ENCODE measurements at places on chromosomes 16 and 17.

- no peak for DNase-seq
Measured at GRCh38 chr16:12315330-12316136, 339.0 kb downstream of the SNX29 start.

DNA sequence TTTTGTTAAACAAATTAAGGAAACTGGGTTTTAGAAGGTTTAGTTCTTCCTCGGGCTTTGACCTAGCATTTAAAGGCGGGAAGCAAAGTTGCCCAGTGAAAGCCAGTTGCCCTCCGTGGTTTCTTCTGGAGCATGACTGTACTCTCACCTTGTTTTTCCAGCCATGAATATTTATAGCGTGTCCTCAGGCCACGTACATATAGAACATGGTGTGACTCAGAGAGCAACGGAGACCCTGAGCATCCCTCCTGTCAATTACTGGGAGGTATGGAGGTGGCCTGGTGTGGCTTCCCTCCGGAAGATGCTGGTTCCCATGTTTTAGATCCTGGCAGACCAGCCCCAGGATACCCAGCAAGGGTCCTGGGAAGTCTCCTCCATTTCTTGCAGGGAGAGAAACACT lies 48.4 kb downstream of the AKAP1 start:
- no peak for DNase-seq

DNA sequence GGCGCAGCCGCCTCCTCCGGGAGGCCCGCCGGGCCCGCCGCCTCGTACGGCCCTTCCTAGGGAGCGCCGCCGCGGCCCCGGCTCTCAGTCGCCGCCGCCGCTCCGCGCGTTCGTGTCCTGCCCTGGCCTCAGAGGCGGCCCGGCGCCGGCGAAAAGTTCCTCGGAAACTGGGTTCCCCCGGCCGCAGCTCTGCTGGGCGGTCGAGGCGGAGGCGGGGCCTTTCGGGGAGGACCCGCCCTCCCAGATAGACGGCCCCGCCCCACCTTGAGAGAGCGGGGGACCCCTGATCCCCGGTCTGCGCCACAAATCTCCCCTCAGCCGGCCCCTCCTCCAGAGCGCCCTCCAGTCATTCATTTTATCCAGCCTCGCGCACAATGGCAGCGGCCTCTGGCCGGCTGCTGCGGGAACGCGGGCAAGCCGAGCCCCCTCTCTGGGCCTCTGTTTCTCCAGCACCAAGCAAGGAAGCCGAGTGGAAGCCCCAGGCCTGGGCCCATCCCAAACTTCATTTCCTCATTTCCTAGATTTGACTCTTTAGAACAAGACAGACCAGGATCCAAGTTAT lies at the start of gene SREBF1:
Gene SREBF1 (minus strand): TSS at position 169 of the 562 bp plus-strand sequence. CDS start 169 bp downstream, outside the sequence.
- DNase-seq = peak; percentile 83

- peak; percentile 96 for DNase-seq
Measured at GRCh38 chr17:74957935-74958740, 14.4 kb downstream of the HID1 start.

- DNase-seq = no peak
Measured at GRCh38 chr17:3747805-3748204, 24.1 kb downstream of the HASPIN start.

DNA sequence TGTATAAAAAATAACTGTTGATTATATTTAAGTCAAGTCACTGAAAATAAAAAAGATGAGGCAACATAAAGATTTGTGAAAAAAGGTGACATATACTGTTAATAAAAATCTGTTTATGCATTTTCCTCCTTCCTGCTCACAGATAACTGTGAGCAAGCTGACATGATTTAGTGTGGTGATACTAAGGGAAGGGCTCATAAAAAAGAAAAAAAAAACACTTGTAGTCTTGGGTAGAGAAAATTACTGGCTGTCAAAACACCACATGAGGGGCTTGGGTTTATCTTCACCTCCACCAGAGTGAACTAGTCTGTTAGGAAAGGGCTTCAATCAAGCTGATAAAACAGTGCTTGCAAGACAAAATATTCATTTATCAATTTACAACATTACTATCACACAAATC lies 247.6 kb downstream of the CNTNAP4 start:
- DNase-seq = no peak

- no peak for DNase-seq
Measured at GRCh38 chr16:49742428-49743202, 113.3 kb downstream of the ZNF423 start.

- DNase-seq = peak; percentile 68
Measured at GRCh38 chr16:86517652-86518258, 7.4 kb downstream of the FOXF1 start.

- DNase-seq = no peak
Measured at GRCh38 chr16:48223490-48223889, 20.6 kb upstream of the LONP2 start.

GRCh38 chr17:53907435-53907834 lies 84.7 kb downstream of the KIF2B start:
- no peak for DNase-seq

- DNase-seq = no peak
Measured at GRCh38 chr16:84055801-84056634, 13.4 kb upstream of the SLC38A8 start.

DNA sequence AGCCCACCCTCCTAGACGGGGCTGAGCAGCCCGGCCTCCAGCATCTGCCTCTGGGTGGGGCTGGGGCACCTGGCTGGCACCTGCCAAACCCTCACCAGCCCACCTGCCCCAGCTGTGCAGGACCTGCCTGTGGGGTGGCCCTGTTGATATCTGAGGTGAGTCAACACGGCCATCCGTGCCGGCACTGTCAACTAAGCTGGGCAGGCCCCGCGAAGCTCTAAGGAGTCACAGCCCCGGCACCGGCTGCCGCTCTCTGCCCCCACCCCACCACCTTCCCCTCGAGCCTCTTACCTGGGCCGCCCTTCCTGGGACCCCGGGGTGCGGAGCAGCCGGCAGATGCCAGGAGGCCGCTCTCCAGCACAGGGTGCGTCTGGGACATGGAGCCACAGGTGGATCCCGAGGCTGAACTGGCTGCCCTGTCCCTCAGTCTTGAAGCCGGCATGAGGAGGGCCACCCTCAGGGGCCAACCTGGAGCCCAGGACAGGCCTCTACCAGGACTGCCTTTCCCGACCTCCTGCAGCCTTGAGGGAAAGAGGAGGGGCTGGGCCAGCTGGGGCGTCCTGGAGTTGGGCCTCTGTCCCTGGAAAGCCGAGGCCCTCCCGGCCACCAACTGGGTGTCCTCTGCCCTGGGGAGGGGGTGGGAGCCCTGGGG lies 515 bp downstream of the CBFA2T3 start:
- no peak for DNase-seq

GRCh38 chr17:68709461-68709860 lies 108.3 kb upstream of the FAM20A start:
- DNase-seq = no peak

DNA sequence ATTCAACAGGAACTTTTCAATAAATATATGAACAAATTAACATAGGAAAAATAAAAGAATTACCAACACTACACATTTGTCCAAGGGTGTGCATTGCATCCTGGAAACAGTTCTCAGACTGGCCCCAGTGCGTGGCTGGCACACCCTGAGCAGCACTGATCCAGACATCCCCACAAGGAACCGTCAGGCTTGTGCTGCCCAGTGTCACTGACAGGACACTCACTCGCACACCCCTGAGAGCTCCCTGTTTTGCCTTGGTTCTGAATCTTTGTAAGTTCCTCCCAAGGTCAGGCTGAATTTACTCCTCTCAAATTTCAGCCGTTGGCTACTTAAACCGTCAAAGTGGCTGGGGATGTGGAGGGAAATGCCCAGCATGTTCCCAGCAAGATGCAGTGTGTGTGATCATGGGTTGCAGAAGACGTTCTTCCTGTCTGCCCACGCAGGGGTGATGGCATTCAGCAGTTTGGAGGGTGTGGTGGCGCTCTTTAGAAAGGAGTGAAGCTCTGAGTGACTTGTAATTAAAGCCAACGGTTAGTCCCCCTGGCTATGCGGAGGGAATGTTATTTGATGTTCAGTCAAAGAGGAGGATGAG lies 1.7 kb downstream of the MT2A start:
- peak; percentile 81 for DNase-seq

DNA sequence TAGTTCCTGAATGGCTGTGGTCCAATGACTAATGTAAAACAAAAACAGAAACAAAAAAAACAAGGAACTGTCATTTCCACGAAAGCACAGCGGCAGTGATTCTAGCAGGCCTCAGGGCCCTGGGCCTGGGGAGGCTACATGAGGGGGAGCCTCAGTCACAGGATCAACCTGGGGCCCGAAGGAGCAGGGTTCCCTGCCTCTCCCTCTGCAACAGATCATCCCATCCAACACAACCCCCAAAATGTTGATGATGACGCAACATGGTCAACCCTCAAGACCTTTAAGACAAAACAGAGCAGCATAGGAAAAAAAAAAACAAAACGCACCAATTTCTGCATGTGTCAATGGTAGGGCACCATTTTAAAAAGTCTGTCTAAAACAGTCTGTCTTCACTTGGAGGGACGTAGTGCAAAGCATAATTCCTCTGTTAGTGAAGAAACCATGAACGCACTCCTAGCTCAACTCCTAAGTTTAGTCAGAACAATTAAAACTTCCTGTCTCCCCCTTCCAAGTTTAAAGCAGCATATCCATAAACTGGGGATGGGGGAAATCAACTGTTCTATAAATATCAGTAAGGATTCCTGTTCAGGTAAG lies 32.3 kb downstream of the AXIN2 start:
- no peak for DNase-seq

DNA sequence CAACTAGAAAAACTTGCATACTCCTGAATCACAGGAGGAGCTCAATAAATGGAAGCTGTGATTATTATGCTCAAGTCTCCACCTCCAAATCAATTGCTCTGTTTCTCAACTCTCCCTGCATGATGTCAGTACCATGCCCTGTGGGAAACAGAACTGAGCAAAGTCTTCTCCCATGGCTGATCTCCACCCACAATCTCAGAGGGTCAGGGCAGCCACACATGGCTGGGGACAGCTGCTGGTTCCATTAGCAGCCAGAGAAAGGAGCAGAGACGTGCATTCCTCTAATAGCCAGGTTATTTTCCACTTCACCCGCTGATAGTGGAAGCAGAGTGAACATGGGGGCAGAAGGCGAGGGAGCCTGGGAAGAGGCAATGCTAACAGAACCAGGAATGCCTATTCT lies 85.5 kb upstream of the TMEM132E start:
- no peak for DNase-seq

- no peak for DNase-seq
Measured at GRCh38 chr17:39092692-39093230, 58.7 kb downstream of the PLXDC1 start.

DNA sequence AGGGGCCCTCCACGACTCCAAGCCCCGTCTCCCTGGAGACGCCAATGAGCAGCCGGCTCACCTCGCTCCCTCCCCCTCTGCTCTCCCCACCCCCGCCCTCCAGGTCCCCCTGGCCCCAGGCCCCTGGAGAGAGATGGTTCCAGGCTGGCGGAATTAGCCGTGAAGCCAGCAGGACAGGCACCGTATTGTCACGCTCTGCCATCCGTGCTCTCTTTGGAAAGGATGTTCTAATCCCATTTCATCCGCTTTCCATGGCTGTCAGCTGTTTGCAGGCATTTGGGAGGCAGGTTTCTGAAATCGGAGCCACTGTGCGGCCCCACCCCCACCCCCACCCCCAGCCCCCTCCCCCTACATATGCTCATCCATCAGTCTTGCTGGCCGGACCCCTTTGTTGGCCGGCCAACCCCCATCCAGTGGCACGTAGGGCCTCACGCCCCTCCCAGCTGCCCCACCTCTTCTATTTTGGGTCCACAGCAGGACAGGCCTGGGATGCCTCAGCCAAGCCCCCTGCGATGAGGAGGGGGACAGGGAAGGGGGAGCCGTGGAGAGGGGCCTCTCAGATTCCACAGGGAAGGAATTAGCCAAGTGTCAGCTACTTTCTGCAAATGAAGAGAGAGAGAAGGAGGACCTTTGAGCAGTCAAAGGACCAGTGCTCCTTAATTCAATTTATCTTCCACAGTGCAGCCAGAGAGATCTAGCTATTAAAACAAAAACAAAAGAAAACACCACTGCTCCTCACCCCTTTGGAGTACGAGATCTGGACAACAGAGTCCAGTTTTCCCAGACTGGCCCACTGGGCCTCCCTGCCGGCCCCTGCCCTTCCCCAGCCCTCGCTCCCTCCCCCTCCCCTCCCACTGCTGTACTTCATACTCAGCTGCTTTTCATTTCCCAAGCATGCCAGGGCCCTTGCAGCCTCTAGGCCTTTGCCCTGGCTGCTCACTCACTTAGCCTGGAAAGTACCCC lies 30.7 kb downstream of the SDK2 start:
- no peak for DNase-seq

GRCh38 chr16:57413301-57413730 lies 8.7 kb downstream of the CCL17 start:
- no peak for DNase-seq
